ENCODE measurements at places on chromosomes 2 and 18.

DNA sequence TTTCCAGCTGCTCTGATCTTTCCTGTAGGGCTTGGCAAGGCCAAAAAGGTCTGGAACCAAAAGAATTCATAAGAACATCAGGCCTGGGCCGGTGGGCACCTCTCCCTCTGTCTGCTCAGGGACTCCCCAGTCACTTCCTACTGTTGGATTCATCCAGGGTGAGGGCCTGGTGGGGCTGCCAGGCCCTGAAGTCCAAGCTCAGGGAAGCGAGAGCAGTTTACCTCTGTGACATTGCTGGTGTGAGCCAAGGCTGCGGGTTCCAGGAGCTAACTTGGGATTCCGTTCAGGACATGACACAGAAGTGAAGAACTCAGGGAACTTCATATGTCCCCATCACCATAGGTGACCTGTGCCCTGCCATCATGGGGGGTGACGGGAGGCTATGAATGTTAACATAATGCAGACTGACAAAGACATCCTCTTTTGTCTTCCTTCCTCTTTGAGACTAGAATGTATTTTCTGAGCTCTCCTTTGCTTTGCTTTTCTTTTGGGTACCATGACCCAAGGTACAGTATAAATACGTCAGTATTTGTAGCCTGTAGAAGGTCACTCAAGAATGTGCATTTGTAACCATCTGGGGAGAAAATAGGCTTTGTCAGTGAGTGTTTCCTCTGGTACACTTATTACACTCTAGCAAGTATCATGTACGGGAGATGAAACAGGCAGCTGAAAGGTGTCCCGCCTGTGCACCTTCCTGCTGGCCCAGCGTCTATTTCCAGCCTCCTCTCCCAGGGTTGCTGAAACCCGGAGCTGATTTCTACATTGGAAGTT, 130.5 kb upstream of the SLC1A4 start:
- no peak for DNase-seq

DNA sequence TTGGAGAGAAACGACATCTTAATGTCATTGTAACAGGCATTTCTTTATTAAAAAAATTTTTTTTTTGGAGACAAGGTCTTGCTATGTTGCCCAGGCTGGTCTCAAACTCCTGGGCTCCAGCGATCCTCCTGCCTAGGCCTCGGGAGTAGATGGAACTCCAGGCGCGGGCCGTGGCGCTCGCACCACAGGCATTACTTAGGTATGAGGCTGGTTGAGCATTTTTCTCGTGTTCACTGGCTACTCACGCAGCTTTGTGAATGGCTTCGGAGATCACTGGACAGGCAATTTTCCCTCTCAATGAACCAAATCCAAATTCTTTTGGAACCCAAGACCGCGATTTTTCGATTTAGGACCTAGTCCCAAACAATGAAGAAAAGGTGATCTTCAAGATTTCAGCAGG, 795 bp upstream of the TCF7L1 start:
- no peak for DNase-seq

DNA sequence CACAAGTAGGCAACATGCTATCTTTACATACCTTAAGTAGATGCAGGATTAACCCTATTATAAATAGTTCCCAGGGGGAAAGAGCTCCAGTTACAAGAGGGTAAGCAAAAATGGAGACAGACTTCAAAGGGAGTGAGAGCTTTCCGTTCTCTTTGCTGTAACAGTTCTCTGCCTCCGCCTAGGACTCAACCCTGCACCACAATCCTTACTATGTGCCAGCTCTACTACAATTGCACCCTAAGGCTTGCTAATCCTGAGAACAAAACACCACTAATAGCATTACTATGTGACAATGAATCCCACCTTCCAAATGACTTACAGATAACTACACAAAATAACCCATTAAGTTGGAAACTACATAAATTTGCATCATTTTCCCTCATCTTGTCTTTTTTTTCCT, 7.7 kb downstream of the ZBTB14 start:
- no peak for DNase-seq

DNA sequence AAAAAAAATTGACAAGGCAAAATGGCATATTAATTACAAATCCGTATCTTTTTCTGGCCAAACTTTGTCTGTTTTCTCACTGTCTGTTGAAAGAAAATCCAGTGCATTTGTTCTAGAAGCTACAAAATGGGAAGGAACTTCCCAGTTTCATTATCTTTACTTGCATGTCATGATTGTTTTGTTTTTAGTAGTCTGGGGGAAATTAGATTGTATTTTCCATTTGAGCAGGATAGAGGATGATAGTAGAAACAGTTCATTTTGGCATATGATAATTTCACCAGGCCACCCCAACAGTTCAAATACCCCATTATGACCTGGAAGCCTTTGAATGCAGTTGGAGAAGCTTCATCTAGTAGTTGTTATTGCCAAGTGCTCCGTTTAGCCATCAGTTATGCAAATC, 77.5 kb upstream of the RANBP2 start:
- no peak for DNase-seq

- DNase-seq = no peak
Observed at GRCh38 chr2:127401757-127402695, 14.3 kb upstream of the MAP3K2 start.

- no peak for DNase-seq
Observed at GRCh38 chr2:8645176-8645831, 36.6 kb upstream of the ID2 start.

DNA sequence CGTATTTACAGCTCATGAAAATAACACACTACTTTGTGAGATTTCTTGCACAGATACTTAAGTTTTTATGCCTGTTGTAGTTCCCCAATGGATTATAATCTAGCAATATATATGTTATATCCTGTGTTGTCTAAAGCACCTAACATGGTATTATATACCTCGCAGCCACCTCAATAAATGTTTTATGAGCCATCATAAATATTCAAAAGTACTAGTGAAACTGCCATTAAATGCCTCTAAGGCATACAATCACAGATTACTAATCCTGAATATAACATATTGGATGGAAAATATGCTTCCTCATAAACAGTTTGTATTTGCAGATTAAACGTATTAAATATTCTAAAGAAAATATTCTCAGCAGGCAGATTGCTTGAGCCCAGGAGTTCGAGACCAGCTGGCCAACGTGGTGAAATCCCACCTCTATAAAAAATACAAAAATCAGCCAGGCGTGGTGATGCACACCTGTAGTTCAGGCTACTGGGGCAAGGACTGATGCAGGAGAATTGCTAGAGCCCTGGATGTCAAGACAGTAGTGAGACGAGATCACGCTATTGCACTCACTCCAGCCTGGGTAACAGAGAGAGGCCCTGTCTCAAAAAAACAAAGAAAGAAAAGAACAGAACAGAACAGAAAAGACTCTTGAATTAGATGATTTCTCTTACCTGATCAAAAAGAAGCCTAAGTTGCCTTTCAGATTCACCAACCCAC, 64.1 kb downstream of the ATAD2B start:
- DNase-seq = no peak
